Activated CD4-positive, alpha-beta T cell treated with anti-CD3 and anti-CD28 coated beads for 4 hours (primary cell): ENCODE measurements at places on chromosomes 7 and 10.

GRCh38 chr7:41819645-41820044 is 116.8 kb upstream of the INHBA start:
- no peak for DNase-seq

DNA sequence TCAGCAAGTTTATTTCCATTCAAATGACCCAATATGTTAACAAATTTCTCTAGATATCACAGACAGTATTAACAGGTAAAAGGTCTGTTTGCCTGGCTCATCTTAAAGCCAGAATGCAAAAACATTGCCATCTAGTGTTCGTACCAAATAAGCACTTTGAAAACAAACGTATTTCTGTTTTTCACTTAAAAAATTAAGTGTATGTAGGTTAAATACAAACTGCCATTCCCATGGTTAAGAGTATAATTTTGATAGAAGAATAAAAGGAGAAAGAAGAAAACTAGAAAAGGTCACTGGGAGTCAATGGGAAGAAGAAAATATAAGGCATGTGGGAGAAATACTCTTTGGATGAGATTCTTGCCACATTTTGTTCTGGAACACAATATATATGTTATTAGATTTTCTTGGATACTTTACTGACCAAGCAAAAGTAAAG is 51.0 kb downstream of the ORC5 start:
- no peak for DNase-seq

- DNase-seq, result no peak
Measured at GRCh38 chr7:155652156-155653114, 8.0 kb downstream of the RBM33 start.

DNA sequence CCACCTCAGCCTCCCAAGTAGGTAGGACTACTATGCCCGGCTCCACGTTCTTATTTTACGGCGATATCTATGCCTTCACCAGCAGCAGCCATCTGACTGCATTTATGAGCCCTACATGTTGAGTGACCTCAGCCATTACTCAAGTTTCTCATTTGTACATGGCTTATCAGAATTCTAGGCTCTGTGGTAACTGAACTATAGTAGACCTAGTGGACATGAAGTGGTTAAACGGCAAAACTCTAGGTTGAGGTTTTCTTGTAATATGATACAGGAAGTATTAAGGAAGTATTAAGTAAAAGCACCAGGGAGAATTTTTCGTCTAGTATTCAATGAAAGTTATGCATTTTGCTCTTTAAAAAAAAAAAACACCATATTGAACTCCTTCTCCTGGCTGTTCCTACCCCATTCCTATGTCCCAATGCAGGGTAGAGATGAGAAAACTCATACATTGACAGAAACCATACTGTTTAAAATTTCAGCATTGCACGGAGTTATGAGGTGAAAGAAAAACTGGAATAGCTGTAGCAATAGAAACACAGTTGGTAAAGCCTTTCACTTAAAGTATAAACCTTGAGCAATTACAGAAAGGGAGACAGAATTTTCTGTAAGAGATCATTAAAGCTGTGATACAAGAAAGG is 39.8 kb upstream of the EPC1 start:
- DNase-seq, result no peak

GRCh38 chr10:24208661-24209431 is at the start of gene KIAA1217:
KIAA1217 (plus strand) TSS chr10:24209138; CDS start chr10:24209194, 56 bp downstream.
- no peak for DNase-seq

DNA sequence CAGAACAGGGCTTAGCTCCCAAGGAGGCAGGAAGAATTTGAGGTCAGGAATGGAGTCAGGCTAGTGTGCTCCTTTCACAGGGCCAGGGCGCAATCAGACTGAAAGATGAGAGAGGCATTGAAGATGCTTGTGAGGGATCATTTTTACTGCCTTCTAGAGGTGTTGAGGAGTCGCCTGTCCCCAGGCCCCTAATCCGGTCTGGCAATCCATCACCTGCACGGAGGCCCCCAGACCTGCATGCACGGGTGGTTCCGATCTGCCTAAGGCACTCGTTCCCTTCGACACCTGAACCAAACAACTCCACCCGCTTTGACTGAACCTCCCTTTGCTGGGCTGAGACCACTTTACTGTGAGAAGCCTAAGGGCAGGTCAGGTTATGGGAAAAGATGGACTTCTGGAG is 8.0 kb downstream of the FOXI2 start:
- DNase-seq, result no peak

DNA sequence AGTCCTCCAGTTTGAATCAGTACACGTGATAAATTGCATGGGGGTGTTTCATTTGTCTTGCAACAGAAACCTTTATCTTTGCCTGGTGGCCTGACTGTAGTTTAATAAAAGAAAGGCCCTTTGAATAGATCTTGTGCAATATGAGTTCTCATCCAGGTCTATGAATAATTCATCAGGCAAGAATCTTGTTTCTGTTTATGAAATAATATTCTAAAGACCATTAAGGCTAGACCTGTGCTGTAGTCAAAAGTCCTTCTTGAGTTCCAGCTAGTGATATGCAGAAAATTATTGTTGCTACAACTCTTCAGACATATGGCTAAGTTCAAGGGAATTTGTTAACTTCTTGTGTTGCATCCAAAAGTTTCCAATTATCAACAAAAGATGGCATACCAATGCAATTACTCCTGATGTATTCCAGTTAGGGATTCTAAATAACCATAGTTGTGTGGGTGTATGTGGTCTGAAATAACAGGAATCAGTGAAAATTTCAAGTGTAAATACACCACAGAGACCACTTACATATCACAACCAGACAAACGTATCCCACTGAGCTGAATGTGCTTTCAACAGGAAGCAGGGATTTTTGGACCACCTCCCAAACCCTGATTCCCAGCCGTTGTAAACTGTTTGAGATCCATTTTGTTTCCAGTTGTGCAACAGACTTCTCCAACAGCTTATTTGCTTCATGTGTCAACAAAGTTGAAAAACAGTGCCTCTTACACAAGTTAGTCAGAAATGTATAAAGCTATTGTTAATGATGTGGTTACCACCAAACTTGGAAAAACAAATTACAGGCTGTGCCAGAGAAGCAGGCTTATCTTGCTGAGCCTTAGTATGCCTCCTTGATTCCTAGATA is 54.7 kb upstream of the BICC1 start:
- no peak for DNase-seq

DNA sequence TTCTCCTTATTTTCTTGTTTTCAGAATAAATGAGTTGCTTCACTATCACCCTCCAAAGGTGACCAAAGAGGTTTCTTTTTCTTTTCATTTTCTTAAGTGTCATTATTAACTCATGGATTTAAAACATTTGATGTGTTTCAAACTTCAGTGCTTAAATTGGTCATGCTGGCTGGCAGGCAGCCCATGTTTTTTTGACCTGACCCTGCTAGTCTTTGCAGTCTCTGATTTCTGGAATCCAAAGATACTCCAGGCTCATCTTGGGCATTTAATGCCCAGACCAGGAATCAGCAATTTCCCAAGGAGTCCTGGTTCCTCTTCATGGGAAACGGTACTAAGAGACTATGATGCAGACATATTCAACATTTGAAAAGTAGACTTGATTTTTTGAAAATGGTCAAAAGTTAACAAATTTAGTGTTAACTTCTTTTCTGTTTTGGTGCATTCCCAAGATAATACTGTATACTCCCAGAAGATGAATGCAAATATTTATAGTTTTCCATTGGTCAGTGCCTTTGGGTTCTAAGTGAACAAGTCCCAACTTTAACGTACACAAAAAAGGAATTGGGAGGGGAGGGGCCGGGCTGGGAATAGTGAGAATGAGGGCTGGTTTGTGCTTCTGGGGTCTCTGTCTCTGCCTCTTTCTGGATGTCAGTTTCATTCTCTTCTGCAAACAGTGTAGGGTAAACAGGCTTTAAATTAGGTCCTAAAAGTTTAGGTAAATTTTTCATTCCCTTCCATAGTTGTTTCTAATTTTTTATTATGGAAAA is 19.8 kb downstream of the NUB1 start:
- DNase-seq, result no peak

DNA sequence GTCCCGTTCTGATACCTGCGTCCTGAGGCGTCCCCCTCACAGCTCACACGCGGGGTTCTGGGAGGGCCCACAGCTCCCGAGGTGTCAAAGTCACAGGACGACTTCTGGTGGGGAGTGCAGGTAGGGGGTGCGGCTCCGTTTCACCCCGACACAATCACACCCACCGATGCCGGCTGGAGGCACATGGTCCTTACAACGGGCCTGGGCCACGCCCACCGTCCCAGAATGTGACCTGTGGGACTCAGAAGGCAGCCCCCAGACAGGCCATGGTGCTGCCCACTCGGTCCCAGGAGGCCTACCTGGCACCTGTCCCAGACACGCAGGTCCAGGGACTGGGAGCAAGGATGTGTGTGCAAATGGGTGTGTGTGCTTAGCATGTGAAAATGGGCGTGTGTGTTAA is 86.0 kb downstream of the UNCX start:
- DNase-seq, result no peak

- DNase-seq, result no peak
Measured at GRCh38 chr7:116340201-116340847, 130.0 kb downstream of the TES start.

GRCh38 chr7:18144166-18144565 is 116.5 kb upstream of the PRPS1L1 start:
- no peak for DNase-seq

GRCh38 chr10:3502673-3503072 is 282.3 kb downstream of the KLF6 start:
- DNase-seq, result no peak

GRCh38 chr7:77456696-77457095 is 40.5 kb upstream of the GSAP start:
- no peak for DNase-seq

DNA sequence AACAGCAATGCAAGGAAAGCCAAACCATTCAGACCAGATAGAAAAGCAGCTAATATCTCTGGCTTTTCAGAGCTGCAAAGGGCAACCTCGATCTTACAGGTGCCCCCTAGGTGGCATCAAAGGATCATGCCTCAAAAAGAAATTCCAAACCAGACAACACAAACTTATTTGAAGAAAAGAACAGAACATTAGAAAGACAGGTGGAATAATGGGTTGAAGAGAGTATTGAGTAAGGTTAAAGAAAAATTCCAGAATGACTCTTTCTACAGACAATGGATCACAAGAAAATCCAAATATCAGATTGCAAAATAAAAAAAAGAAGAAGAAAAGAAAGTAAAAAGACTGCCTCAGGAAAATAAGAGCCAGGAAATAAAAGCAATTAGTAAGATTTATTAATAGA is 213.7 kb downstream of the ELMO1 start:
- peak; percentile 14 for DNase-seq

GRCh38 chr7:68963552-68963951 is 634.7 kb upstream of the AUTS2 start:
- no peak for DNase-seq

DNA sequence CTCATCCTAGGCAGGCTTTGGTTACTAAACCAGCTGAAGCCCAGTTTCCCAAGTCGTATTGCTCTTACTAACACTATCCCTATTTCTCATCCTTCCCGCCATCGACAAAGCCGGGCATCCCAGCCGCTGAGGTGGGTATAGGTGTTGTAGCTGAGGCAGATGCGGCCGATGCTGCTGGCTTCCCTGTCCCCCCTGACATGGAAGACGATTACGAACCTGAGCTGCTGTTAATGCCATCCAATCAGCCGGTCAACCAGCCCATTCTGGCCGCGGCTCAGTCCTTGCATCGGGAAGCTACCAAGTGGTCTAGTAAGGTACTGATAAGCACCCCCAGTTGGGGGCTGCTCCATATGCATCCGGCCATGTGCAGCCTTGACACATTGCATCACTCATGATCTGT is 38.8 kb downstream of the AP3M1 start:
- no peak for DNase-seq

DNA sequence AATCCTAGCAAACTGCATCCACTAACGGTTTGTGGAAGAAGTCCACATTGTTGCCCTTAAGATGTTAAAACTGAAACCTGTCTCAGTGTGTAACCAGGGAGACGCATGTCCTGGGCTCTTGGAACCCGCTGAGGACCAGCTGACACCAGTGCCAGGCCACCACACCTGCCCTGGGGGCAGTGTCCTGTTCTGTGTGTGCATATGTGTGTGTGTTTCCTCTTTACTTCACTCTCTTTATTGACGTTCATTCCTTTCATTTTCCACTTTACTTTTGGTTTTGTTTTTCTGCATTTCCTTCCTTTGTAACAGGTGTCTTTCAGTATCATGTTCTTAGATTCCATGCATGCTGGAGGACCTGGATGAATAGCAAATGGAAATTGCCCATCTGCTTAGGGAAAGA is 83.8 kb downstream of the TEX36 start:
- DNase-seq, result no peak

DNA sequence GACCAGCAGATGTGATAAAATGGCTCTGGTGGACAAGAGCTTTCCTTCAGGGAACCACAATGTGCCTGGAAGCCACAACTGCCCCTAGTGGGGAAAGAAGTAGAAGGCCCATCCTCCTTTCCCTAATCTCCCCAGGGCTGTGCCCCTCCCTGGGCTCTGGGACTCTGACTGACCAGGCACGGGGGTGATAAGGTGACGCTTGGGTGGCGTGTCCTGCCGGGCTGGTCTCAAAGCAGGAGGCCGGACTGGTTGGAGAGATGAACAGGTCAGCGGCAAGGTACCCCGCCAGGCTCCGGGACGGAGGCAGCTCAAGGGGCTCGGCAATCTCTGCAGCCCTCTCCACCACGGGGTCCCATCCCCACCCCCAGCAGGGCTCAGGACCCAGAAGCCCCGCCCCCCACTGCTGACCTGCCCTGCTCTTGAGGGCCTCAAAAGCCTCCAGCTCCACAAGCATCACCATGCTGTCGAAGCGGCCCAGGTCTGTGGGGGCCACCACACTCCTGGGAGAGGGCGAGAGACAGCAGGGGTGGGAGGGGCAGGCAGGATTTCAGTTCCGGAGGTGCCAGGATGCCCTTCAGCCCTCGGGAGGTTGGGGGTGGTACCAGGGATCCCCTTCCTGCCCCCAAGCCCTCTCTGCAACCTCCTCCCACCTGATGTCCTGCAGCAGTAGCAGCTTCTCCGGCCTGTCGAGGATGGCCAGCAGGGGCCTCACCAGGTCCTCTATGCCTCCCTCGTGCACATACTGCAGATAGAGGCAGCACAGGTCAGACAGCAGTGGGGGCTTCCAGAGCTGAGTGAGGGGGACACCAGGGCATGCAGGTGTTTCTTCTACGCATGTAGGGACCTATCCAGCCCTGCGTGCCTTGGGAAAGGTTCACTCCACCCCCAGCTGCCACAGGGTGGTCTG is 12.2 kb downstream of the LZTS2 start:
- DNase-seq, result no peak

DNA sequence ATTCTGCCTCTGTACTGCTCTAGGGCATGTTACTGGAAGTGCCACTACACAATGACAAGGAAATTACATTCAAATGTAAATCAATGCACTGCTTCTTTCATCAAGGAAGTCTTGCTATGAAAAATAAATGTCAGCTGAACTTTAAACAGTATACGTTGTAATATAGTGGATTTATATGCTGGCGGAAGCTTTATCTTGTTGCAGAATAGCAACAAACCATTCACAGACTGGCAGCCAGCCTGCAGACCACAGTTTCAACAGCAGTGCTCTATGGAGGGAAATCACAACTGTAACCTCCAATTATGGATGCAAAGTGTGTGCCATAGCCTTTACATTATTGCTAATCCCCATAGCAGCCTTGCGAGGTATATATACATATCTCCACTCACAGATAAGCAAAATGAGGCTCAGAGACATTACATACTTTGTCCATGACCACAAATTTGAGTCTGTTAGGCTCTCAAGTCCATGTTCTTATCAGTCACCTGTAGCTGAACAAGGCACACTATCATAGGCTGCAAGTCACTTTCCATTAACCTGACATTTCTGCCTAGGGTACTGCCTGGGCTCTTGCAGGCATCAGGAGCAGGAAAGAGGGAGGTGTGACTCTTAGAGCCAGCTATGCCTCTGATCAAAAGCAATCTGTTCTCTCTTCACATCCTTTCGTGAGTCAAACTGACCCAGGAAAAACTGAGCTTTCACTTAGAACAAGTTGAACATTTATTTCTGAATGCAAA is 22.6 kb downstream of the COL28A1 start:
- DNase-seq, result no peak

GRCh38 chr10:97572214-97572989 is at the start of gene ANKRD2:
ANKRD2 (plus strand) TSS chr10:97572779; CDS start chr10:97572789, 10 bp downstream.
- DNase-seq, result peak; percentile 43
